ENCODE measurements at places on chromosomes 2 and 18. TPM values are rescaled to one million over a fixed set of nuclear protein-coding genes. Genes with fewer than 3 reads are reported as not detected.

DNA sequence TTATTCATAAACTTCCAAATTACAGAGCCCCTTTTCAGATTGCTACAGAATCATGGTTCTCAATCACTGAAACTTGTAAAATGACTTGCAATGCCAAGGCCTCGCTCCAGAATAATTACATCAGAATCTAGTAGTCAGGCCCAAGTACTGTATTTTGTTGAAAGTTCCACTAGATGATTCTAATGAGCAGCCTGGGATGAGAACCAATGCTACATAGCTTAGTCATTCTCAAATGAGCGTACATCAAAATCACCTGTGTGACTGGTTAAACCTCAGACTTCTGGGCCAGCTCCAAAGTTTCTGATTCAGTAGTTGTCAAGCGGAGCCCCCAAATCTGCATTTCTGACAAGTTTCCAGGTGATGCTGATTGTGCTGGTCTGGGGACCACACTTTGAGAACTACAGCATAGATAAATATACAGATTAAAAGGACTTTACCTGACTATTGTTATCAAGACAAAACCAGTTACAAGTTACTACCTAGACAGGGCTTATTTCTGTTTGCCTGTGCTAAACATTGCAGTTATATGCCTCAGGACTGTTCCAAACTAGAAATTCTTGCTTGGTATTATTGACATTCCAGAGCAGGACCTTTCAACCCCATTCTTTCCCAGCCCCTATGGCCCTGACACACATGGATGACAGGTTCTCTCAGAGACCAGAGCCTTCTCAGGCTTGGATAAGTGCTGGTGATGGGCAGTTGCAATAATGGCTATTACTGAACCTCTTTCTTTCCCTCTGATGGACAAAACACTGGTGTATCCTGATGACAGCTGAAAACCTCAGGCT lies 83.1 kb downstream of the UPP2 start:
- H3K36me3 ChIP-seq, result no peaks in the 10 kb centered on the region
- H3K27me3 ChIP-seq, result peaks cover 5% of the 10 kb centered on the region
- H3K27ac ChIP-seq, result no peak overlapping the region
- no peak for DNase-seq

The TUBA4B gene
- not detected for total RNA-seq

DNA sequence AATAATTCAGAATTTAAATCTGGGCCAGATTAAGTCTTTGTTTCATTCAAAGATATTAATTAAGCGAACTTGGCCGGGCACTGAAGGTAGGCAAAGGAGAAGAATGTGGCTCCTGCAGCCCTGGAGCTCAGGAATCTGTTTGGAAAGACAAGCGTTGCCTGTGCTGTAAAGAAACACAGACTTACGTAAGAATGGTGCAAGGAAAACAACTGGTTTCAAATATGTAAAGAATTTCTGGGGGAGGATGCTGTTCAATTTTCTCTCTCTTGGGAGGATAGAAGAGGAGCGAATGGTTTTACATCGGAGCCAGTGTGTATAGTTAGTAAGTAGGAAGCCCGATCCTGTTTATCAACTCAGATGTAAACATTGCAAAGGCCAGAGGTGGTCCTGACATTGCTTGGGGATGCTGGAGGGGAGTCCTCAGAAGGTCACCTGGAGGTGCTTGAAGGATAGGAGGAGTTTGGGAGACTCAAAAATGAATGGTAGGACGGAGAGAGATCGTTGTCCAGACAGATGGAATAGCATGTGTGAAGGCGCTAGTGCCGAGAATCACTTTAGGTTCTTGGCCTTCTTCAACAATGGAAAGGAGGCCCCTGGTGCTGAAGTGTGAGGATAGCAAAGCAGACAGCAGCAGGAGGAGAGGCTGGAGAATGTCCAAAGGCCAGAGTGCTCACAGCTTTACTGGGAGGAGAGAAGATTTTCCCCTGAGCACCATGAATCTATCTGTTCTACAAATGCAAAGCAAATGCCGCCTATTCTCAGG lies 456.1 kb downstream of the LPIN1 start:
- H3K4me1 ChIP-seq, result peaks cover 5% of the 10 kb centered on the region
- H3K27me3 ChIP-seq, result no peaks in the 10 kb centered on the region
- H3K36me3 ChIP-seq, result no peaks in the 10 kb centered on the region
- no peak for DNase-seq

DNA sequence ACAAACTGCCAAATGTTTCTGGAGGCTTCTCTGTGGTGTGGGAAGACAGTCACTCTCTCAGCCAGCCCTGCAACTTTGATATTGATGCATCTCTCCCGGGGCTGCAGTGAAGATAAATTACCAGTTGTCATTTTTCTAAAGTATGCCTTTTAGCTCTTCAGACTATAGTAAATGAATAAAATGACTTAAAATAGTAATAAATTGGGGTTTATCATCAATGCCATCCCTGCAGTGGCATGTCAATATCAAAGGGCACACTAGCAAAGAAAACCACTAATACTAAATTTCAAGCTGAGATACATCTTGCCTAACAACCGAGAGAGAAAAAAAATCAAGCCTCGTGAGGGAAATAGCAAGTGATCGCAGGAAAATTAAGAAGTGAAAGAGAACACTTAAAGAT lies 749.5 kb upstream of the SLC39A10 start:
- no peak overlapping the region for H3K27ac ChIP-seq
- no peaks in the 10 kb centered on the region for H3K27me3 ChIP-seq
- H3K36me3 ChIP-seq, result no peaks in the 10 kb centered on the region
- DNase-seq, result no peak
- no peaks in the 10 kb centered on the region for H3K4me1 ChIP-seq

GRCh38 chr2:137675584-137676327 lies 288.5 kb upstream of the HNMT start:
- DNase-seq, result no peak
- H3K4me1 ChIP-seq, result no peaks in the 10 kb centered on the region
- no peak overlapping the region for H3K4me3 ChIP-seq

DNA sequence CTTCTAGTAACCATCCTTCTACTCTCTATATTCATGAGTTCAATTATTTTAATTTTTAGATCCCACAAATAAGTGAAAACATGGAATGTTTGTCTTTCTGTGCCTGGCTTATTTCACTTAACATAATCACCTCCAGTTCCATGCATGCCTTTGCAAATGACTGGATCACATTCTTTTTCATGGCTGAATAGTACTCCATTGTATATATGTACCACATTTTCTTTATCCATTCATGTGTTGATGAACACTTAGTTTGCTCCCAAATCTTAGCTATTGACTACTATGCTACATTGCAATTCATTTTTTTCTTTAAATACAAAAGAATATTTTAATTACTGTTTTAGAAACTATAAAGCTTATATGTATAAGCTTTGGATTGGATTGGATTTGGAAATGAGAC lies 240.4 kb upstream of the LYPD1 start:
- no peaks in the 10 kb centered on the region for H3K4me1 ChIP-seq
- no peaks in the 10 kb centered on the region for H3K36me3 ChIP-seq
- DNase-seq, result no peak
- no peak overlapping the region for H3K27ac ChIP-seq
- no peak overlapping the region for H3K4me3 ChIP-seq

Measured in activated B cell treated with CpG ODN at 0.5 μM for 24 hours (primary cell).